GDM1 (cell line): ENCODE measurements at places on chromosomes 3 and 15.

DNA sequence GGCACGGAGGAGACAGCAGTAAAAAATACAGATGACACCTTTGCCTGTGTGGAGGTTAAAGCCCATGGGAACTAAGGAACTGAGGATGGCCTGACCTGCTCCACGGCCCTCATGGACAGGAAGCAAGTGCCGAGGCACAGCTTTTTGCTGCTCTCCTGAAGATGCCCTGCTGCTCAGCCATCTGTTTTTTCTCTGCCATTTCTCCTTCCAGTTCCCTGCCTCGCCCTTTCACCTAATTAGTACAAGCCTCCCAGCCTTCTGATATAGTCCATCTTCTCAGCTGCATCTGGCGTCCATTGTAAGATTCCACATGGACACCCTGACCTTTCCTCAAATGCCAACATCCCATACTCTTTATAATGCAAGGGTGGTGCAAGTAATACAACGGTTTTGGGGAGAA, 11.8 kb upstream of the CXCR6 start:
- no peak for DNase-seq

DNA sequence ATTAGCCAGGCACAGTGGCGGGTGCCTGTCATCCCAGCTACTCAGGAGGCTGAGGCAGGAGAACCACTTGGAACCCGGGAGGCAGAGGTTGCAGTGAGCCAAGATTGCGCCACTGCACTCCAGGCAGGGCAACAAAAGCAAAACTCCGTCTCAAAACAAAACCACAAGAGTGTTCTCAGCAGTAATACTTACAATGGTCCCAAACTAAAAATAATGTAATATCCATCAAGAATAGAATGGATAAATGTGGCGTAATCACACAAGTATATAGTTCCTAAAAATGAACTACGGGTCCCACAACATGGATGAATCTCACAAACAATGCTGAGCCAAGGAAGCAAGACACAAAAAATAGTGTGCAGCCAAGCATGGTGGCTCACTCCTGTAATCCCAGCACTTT, 39.2 kb downstream of the STAG1 start:
- DNase-seq = no peak

GRCh38 chr15:85024509-85025336, 43.1 kb downstream of the PDE8A start:
- DNase-seq = no peak

GRCh38 chr15:31516440-31516839, 189.8 kb downstream of the KLF13 start:
- DNase-seq = no peak

DNA sequence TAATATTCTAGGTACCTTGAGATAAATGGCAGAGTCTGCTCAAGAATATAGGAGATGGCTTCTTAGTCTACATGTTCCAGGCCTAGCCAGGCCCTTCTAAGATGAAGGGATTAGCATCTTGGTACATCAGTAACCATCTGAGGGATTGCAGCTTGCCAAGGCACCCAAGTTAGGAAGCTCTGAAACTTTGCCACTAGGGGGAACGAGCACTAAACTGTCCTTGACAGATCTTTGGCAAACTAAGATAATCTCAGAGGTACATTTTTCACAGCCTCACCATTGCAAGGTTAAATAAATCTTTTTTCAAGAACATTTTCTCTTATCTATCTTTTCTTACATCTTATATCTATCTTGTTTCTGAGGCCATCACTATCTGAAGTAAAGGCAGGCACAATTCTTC, 351.2 kb downstream of the RAP2B start:
- DNase-seq = no peak

DNA sequence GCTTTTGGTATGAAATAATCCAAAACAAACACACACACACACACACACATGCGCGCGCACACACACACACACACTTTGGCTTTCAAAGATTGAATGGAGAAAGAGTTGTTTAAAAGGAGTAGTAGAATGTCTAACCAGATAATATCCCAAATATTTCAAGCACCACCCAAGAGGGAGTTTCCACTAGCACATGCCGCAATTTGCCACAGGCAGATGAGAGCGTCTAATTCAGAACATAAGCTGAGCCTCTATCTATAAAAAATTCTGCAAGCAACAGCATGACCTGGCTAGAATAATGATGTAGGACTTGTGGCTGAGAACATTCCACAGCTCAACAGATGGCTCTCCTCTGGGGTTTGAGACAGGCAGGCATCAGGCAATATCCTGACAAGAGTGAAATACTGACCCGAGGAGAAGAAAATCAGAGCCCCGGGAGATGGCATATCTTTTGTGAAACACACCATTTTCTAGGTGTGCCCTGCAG, 302.5 kb upstream of the GADL1 start:
- no peak for DNase-seq

GRCh38 chr3:194312743-194313281, 38.3 kb downstream of the CPN2 start:
- peak; percentile 40 for DNase-seq

DNA sequence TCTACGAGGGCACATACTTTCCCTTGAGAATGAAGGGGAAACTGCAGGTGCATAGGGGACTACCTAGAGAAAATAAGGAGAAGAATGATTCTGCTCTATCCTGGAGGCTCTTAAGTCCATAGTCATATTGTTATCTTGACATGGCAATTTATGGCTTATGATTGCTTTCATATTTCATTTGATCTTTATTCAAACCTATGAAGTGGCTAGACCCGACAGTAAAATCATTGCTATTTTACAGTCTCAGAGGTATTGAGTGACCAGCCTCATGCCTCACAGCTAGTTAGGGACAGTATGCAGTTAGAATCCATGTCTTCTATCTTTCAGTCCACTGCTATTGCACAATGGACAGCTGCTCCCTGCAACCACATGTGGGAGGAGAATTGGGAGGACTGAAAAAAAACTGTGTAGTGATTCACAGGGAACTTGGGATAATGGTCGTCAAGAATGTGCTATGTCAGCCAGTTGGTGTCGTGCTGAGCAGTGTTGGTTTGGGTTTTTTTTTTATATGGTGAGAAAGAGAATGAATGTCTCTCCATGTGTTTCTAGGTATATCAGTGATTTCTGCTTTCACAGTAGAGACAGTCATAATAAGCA, 63.2 kb upstream of the SPPL2A start:
- DNase-seq = no peak

GRCh38 chr3:19029837-19030521, 118.3 kb upstream of the KCNH8 start:
- DNase-seq = no peak
